NCI-H524 (cell line): ENCODE measurements at places on chromosomes 11 and 22.

GRCh38 chr11:79390477-79390876 is 50.4 kb downstream of the TENM4 start:
- no peak for DNase-seq

DNA sequence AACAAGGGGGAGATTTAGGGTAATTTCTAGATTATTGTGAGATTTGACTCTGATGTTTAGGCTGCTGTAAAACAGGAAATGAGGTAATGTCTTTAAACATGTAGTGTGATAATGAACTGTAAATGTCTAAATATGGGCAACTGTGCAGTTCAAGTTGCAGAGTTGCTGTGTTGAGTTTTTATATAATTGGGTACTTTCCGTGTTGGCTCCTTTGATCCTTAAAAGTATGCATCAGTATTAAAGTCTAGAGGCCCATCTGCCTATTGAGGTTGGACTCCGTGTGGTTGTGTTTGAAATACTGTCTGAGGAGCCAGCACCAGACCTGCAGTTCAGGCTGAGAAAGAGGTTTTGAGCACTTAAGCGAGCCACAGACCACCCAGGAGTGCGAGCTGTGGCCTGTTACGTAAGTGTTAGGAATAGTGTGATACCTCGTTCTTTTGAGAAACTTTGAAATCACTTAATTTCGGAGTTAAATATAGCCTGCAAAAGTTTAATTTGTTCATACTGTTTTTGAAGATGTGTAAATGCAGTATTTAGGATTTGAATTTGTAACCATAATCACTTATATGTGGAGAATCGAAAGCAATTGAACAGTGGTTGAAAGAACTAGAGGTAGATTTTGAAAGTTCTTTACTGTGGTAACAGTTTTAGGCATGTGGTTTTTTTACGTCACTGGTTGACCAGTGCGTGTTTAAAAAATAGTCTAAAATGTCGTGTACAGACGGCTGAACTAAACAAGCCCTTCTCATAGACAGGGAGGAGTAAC is 9.0 kb downstream of the FAM118A start:
- DNase-seq: peak; percentile 15

DNA sequence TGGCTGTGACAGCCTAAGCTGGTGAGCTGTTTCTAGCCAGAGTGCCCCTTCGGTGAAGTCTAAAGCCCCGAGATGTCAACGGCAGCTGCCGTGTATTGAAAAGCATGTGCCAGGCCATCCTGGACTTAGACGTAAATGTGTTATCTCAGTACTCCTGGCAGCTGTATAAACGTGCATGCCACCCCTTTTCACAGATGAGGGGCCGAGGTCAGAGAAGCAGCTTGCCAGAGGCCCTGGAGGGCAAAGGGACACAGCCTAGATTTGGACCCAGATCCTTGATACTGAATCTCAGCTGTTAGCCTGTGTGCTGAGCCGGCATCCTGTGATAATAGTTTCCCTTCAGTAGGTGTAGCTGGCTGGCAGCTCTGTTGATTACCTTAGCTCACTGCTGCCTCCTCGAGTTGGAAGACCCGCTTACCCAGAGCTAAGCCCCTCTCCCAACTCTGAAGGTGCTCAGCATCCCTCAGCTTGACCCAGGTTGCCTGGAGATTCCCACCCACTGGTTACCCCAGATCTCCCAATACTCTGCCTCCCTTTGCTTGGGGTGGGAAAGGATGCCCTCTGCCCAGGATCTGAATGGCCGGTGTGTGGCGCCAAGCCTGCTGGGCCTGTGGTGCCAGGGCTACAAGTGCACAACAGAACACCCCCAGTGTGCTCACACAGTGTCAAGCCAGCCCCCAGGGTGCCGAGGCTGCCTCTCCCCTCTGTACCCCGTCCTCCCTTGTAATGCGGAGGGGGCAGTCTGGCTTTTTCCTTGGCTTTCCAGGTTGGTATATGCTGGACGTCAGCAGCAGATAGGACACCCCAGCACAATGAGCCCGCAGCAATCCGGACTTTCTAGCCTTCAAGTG is 59.8 kb upstream of the WNT7B start:
- no peak for DNase-seq

DNA sequence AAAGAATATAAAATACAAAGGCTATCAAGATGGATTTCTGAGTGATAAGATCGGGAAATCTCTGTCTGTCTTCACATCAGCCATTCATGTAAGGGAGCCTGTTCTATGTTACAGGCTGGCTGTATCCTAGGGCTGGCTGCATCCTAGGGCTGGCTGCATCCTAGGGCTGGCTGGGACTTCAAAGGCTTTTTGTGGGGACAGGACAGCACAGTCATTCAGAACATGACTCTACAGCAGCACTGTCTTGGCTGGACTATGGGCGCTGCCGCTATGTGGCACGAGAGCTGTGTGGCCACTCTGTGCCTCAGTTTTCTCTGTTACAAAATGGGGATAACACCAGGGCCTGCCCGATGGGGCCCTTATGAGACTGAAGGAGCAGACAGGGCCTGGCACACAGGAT is 10.2 kb downstream of the ADAMTS8 start:
- no peak for DNase-seq

DNA sequence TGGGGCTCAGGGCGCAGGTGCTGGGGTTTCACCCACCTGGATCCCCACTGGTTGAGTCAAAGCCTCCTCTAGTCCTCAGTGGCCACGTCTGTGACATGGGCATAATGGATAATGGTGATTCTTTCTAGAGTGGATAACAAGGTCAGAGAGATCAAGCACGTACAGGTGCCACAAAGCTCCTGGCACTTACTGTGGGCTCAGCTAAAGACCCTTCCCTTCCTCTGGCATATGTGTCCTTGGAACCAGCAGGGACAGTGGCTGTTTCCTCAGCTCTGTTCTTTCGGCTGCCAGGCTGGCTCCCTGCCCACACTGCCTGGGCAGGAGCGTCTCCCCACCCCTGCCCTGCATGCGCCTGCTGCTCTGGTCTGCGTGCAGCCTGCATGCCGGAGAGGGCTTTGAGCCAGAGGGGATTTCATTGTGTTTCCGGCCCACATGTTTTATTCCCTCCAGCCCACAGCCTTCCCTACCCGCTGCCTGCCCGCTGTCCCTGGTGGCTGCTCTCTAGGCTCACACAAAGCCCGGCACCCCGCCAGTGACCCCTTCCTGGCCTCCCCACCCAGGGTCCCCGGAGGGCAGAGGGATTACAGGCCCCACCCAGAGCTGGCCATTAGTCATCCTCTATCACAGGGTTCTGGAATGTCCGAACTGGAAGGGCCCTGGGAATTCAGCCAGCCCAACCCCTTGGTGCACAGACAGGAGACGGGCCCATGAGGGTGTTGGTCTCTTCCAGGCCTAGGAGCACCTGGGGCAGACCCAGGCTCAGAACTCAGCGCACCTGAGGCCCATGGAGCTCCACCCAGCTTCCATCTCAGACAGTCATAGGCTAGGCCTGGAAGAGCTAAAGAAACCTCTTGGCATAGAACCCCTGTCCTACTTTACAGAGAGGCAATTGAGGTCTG is 55.3 kb upstream of the GCAT start:
- DNase-seq: no peak

DNA sequence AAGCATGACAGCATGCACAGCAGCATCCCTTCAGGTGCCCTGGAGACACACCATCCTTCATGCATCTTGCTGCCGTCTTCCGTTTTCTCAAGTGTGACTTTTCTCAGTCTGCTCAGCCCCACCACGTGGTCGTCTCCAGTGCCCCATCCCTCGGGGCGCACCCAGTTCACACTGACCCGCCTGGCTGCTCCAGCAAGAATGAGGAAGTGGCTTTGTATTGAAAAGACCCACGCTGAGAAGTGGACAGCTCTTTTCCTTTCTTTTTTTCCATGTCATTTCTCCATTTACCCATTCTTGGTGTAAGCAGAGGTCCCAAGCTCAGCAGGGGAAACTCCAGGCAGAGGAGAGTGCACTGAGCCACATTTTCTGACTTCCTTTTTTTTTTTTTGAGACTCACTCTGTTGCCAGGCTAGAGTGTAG is 14.5 kb downstream of the SERPINH1 start:
- no peak for DNase-seq

GRCh38 chr22:41508770-41509170 is 35.5 kb downstream of the POLR3H start:
- no peak for DNase-seq

GRCh38 chr11:112087212-112087611 is 539 bp downstream of the SDHD start:
- no peak for DNase-seq
